ENCODE measurements at places on chromosomes 4 and X.
A peak's percentile ranks its signal among the peaks of the same experiment; 100 is the strongest.

- DNase-seq = no peak
Observed at GRCh38 chrX:41289095-41289494, 44.9 kb upstream of the DDX3X start.

- DNase-seq = no peak
Observed at GRCh38 chr4:29538889-29539646, 1181.1 kb upstream of the PCDH7 start.

DNA sequence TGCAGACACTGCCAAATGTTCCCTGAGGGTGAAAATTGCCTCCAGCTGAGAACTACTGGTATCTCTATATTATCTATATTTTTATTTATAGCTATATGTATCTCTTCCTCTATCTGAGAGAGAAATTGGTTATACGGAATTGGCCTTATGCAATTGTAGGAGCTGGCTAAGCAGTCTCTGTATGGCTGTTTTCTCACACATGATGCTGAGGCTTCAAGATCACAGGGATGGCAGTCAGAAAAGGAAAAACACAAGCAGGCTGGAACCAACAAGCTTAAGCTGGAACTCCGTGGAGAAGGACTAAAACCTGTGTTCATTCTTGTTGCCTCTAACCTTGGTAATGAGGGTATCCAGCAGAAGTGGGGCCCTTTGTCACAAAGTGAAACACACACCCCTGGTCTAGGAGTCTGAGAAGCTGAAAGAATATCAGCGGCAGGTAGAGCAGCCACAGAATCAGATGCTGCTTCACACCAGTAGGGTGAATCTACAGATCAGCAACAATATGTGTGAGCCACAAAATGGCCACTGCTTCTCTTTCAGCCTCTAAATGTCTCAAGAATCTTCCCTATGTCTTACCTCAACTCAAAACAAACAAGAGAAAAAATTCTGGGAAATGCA is 166.5 kb upstream of the PPP1R2C start:
- peak; percentile 24 for DNase-seq

- DNase-seq = no peak
Observed at GRCh38 chrX:37765507-37765906, 14.4 kb upstream of the CYBB start.

DNA sequence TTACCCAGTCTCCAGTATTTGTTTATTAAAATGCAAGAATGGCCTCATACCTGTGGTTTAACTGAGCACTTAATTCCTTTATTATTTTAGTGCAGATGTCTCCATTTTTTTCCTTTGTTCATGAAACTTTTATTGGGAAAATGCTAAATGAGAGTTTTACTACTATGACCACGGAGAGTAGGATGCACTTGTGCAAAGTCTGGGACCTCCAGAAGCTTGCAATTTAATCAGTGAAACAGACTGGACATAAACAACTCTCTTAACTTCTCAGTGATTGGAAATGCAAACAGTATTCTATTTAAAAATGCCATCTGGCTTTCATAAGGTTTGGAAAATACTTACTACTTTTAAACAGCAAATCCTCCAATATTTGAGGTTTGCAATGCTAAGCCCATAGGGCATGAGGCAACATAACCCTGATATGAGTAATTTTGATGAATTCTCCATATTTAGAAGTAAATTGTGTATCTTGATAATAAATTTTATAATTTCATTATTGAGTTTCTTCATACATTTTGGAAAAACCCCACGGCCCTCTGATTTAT is 718.7 kb upstream of the MAGEB2 start:
- DNase-seq = no peak

GRCh38 chr4:165048170-165048569 is 5.5 kb upstream of the TRIM75 start:
- DNase-seq = no peak

GRCh38 chrX:358651-359143 is 28.0 kb downstream of the PPP2R3B start:
- no peak for DNase-seq

GRCh38 chrX:37349221-37350033 is at the start of gene PRRG1:
Gene PRRG1, plus strand, starts transcription at chrX:37349364. Its CDS starts 56,886 bp downstream, at chrX:37406250.
- no peak for DNase-seq

GRCh38 chr4:146255874-146256273 is 41.5 kb downstream of the REELD1 start:
- no peak for DNase-seq

- DNase-seq = peak; percentile 45
Observed at GRCh38 chr4:8594097-8595038, 1.8 kb downstream of the CPZ start.

- DNase-seq = no peak
Observed at GRCh38 chr4:40608628-40609027, 21.0 kb downstream of the RBM47 start.

All from activated CD4-positive, alpha-beta T cell treated with anti-CD3 and anti-CD28 coated beads, Interleukin-10, Interleukin-2, amounts not matched to agents 100 ng/mL and 50 ng/mL, durations not matched to agents 16 hours and 8 hours (primary cell).